Activated naive CD4-positive, alpha-beta T cell treated with anti-CD3 and anti-CD28 coated beads for 36 hours (primary cell): ENCODE measurements at places on chromosomes 1 and 21. TPM values are rescaled to one million over a fixed set of nuclear protein-coding genes. Genes with fewer than 3 reads are reported as not detected.

Gene GCSAML
- total RNA-seq, result not detected

Gene RHBG
- not detected for total RNA-seq

Gene LCE6A
- not detected for total RNA-seq

Gene ANKRD65
- not detected for total RNA-seq

Gene RHBDL2
- total RNA-seq, result not detected
